T-cell (primary cell): ENCODE measurements at places on chromosomes 3 and 15.

DNA sequence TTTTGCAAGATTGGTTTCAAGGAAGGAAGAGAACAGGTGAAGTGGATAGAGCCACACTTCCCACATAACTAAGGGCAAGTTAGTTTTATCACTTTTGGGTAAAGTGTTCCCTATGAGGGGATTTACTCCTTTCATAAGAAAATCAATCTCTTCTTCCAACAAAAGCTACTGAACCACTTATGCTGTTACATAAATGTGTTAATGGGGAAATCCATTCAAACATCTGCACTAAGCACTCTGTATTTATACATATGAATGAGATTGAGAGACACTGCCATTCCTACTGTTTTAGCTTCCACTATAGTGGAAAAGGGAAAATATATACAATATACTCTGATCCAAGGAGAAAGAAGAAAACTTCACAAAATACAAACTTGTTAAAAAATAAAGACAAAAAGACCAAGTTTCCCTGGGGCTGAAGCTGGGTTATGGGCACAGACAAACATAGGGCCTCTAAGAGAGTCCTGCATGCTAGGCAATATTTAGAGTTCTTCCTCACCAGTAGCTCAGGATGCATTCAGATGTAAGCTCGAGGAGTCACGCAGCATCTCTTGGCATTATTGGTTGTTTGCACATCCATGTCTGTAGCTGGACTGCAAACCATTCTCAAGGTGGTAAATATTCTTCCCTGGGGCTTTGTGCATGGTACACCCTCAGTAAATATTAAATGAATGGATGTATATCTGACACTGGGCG, 454.2 kb downstream of the FGF12 start:
- H3K27me3 ChIP-seq, result no peaks in the 10 kb centered on the region
- no peaks in the 10 kb centered on the region for H3K4me1 ChIP-seq
- H3K27ac ChIP-seq, result no peak overlapping the region
- no peaks in the 10 kb centered on the region for H3K36me3 ChIP-seq
- no peak overlapping the region for H3K4me3 ChIP-seq

- no peaks in the 10 kb centered on the region for H3K27me3 ChIP-seq
- H3K4me3 ChIP-seq, result no peak overlapping the region
- peaks cover 2% of the 10 kb centered on the region for H3K4me1 ChIP-seq
- no peak overlapping the region for H3K27ac ChIP-seq
- no peak for DNase-seq
Measured at GRCh38 chr15:38046257-38047051, 112.0 kb downstream of the TMCO5A start.

DNA sequence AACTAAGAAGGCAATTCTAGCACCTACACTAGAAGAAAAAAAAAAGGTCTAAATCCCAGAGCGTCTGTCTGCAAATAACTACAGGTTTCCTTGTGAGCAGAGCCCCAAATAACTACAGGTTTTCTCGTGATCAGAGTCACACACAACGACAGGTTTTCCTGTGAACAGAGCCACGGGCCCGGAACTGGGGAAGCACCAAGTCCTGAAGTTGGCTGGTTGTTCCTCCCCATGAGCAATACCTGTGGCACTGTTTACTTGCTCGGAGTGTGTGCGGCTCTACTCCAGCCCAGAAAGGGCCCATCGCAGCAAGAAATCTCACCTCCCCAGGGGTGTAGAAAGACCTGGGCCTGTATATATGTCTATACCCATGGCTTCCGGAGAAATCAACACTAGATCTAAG, 644 bp upstream of the MASP1 start:
- no peaks in the 10 kb centered on the region for H3K36me3 ChIP-seq
- no peak overlapping the region for H3K4me3 ChIP-seq
- no peak overlapping the region for H3K27ac ChIP-seq
- H3K4me1 ChIP-seq, result no peaks in the 10 kb centered on the region
- no peak for DNase-seq

DNA sequence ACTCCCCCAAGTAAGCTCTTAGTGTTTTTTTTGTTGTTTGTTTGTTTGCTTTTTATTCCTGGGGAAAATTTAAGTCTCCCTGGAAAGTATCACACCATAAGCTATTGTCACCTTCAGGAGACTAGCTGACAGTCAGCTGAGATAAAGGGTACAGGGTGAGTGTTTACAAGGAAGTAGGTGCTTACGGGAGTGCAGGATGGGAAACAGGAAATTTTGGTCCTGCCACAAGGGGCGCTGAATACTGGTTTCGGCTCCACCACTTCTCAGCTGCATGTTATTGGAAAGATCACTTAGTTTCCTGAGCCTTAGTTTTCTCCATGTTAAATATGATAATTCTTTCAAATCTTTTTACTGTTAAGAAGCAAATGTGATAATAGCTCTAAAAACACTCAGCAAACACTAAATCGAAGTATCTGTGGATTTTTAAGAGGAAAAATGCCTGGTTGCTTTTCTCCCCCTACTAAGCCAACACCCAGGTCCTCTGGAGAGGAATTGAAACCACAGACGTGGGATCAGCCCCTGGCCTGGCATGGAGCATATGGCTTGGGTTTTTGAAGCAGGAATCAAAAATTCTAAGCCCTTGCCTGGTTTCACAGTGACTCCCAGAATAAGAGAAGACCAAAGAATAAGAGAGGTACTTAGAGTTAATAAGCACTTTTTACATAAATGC, 90.7 kb downstream of the SCN11A start:
- no peak for DNase-seq
- no peaks in the 10 kb centered on the region for H3K36me3 ChIP-seq
- H3K4me3 ChIP-seq, result no peak overlapping the region
- H3K4me1 ChIP-seq, result no peaks in the 10 kb centered on the region

GRCh38 chr15:63243776-63244175, 33.6 kb upstream of the APH1B start:
- no peaks in the 10 kb centered on the region for H3K27me3 ChIP-seq
- H3K27ac ChIP-seq, result peak overlapping the region; percentile 22
- no peak for DNase-seq
- peaks cover 29% of the 10 kb centered on the region for H3K36me3 ChIP-seq
- H3K4me1 ChIP-seq, result peaks cover 23% of the 10 kb centered on the region
- H3K4me3 ChIP-seq, result no peak overlapping the region

- no peak for DNase-seq
- no peaks in the 10 kb centered on the region for H3K27me3 ChIP-seq
- H3K36me3 ChIP-seq, result no peaks in the 10 kb centered on the region
- no peak overlapping the region for H3K4me3 ChIP-seq
- H3K4me1 ChIP-seq, result peaks cover 3% of the 10 kb centered on the region
- no peak overlapping the region for H3K27ac ChIP-seq
Measured at GRCh38 chr15:79378394-79379109, 53.6 kb upstream of the MINAR1 start.

- no peaks in the 10 kb centered on the region for H3K36me3 ChIP-seq
- peaks cover 37% of the 10 kb centered on the region for H3K4me1 ChIP-seq
- no peaks in the 10 kb centered on the region for H3K27me3 ChIP-seq
- no peak overlapping the region for H3K4me3 ChIP-seq
- H3K27ac ChIP-seq, result no peak overlapping the region
Measured at GRCh38 chr15:101193806-101194545, 57.9 kb downstream of the CHSY1 start.

DNA sequence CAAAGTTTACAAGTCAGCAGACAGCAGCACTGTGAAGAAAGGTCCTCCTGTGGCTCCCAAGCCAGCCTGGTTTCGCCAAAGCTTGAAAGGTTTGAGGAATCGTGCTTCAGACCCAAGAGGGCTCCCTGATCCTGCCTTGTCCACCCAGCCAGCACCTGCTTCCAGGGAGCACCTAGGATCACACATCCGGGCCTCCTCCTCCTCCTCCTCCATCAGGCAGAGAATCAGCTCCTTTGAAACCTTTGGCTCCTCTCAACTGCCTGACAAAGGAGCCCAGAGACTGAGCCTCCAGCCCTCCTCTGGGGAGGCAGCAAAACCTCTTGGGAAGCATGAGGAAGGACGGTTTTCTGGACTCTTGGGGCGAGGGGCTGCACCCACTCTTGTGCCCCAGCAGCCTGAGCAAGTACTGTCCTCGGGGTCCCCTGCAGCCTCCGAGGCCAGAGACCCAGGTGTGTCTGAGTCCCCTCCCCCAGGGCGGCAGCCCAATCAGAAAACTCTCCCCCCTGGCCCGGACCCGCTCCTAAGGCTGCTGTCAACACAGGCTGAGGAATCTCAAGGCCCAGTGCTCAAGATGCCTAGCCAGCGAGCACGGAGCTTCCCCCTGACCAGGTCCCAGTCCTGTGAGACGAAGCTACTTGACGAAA, 24.2 kb downstream of the STARD5 start:
- H3K4me1 ChIP-seq, result peaks cover 75% of the 10 kb centered on the region
- no peak for DNase-seq
- peaks cover 19% of the 10 kb centered on the region for H3K36me3 ChIP-seq
- H3K27me3 ChIP-seq, result no peaks in the 10 kb centered on the region
- H3K27ac ChIP-seq, result peak overlapping the region; percentile 94

DNA sequence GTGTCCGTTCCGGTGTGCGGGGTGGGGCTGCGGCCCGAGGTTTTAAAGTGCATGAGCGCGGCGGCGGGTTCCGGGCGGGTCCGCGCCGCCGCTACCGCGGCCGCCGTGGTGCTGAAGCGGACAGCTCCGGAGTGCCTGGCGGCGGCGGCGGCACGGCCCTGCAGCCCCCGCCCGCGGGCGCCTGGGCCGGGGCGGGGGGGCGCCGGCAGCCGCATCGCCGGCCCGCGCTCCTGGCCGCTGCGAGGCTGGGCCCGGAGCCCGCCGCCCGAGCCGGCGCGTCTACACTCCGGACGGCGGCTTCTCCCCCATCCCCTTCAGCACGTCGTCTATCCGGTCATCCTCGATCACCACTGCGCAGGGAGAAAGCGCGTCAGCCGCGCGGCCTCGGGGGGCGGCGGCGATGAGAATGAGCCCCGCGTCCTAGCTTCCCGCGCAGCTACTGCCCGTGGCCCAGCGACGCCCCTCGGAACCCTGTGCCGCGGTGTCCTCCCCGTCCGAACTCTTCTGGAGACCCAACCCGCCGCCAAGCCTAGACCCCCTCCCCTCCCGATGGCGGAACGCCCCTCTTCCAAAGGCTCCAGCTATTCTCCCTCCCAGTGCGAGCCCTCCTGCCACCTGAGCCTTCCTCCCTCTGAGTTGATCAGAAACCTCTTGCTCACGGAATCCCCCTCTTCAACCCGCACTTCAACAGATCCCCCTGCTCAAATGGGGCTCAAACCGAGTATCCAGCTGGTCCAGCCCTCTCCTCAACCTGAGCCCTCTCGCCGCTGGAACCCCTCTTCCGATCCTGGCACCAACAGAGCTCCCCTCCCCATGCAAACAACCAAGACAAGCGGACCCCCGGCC, 1.3 kb downstream of the CAMK2N2 start:
- H3K27ac ChIP-seq, result no peak overlapping the region
- peak overlapping the region; percentile 59 for H3K4me3 ChIP-seq
- H3K27me3 ChIP-seq, result peaks cover 57% of the 10 kb centered on the region
- peak; percentile 52 for DNase-seq
- H3K36me3 ChIP-seq, result no peaks in the 10 kb centered on the region

DNA sequence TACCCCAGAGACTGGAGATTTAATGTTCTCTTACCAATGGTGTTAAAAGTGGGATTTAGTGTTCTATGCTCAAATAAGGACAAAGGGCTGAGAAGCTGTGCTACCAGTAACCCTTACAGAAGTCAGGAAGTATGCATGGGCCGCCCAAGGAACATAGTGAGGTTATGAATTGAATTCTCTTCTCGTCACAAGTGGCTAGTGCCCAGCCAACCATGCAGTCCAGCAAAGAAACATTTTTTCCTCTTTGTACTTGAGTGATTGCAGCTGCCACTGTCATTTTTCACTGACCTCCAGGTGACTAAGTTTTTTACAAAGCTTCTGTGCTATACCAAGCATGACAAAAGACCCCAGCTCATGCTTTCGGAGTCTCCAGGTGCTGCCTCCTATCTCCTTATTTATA, 110.6 kb upstream of the DCBLD2 start:
- H3K27ac ChIP-seq, result no peak overlapping the region
- H3K27me3 ChIP-seq, result no peaks in the 10 kb centered on the region
- no peaks in the 10 kb centered on the region for H3K4me1 ChIP-seq

GRCh38 chr3:50147447-50147846, 7.7 kb upstream of the SEMA3F start:
- H3K36me3 ChIP-seq, result no peaks in the 10 kb centered on the region
- no peak for DNase-seq
- H3K27me3 ChIP-seq, result peaks cover 27% of the 10 kb centered on the region
- no peak overlapping the region for H3K4me3 ChIP-seq
- no peak overlapping the region for H3K27ac ChIP-seq

DNA sequence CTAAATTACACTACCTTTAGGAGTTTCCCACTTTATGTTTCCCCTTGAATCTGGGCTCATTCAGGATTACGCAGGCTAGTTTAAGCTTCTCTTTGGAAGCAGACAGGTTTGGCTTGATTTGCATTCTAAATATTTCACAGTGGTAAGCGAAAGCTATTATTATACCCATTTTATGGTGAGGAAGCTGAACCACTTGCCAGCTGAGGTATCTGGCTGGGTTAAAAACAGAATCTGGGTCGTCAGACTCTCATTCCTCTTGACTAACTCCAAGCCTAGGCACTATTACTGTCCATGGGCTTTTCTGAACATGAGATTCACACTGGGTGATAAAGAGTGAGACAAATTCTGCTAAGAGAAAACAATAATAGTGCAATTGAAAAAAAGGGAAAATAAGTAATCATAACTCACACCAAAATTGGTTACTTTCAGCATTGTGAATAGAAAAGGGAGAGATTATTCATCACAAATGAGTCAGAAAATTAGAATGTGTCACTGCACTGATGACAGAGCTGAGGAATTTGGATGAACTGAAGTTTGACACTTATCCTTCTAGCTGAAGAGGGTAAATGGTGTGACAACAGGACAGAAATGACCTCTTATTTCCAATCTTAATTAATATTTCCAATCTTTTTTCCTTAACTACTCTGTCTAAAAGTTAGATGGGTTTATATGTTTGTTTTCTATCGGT, 211.3 kb downstream of the TIGIT start:
- no peaks in the 10 kb centered on the region for H3K36me3 ChIP-seq
- no peaks in the 10 kb centered on the region for H3K27me3 ChIP-seq
- no peak overlapping the region for H3K27ac ChIP-seq
- no peak for DNase-seq
- H3K4me1 ChIP-seq, result peaks cover 9% of the 10 kb centered on the region

DNA sequence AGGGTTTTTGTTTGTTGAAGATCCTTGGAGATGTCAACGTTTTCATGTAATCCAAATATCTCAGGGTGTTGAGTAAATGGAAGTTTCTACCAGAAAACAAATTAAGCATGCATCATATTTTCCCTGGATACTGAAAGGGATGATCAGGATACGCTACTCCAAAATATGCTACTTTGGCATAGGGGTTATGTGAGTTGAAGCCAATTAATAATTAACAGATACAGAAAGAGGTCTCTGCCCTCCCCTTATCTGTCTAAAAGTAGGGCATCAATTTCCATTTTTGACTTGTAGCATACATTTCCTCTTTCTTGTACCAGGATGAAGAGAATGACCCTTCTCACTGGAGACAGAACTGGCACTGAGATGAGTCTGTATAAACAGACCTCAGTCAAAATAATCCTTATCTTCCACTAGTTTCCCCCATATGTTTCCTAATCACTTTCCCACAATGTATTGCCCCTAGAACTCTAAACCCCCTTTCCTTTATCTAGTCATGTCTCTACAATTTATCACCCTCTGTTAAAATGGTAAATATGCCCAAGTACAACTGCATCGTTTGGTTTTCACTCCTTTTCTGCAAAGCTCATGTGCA, 17.4 kb upstream of the ASB14 start:
- H3K4me3 ChIP-seq, result no peak overlapping the region
- DNase-seq, result no peak
- no peaks in the 10 kb centered on the region for H3K36me3 ChIP-seq
- H3K27me3 ChIP-seq, result no peaks in the 10 kb centered on the region

GRCh38 chr3:190699776-190700175, 162.7 kb downstream of the GMNC start:
- no peak overlapping the region for H3K4me3 ChIP-seq

- no peak overlapping the region for H3K4me3 ChIP-seq
- H3K36me3 ChIP-seq, result peaks cover 7% of the 10 kb centered on the region
- no peak for DNase-seq
Measured at GRCh38 chr3:98573181-98573728, 20.2 kb downstream of the CPOX start.
